ENCODE measurements at places on chromosomes 16 and 17. TPM values are rescaled to one million over a fixed set of nuclear protein-coding genes. Genes with fewer than 3 reads are reported as not detected.

Gene HSF4
- 50.4 TPM for total RNA-seq

Gene CHP2
- total RNA-seq, result not detected

Gene LRRC59
- 176 TPM for total RNA-seq

Gene CHD9NB
- 1.2 TPM for total RNA-seq

Gene MEOX1
- total RNA-seq, result not detected

Gene MSLN
- 0.17 TPM for total RNA-seq

Gene MAF
- total RNA-seq, result 45.2 TPM

Gene FOXJ1
- not detected for total RNA-seq

Gene ALOXE3
- under 0.01 TPM for total RNA-seq

Gene TM4SF5
- total RNA-seq, result not detected

Gene TCF25
- total RNA-seq, result 233 TPM

Gene CD300E
- not detected for total RNA-seq

Gene MYH10
- 110 TPM for total RNA-seq

Gene CDRT15
- total RNA-seq, result not detected

Gene FMNL1
- 19.5 TPM for total RNA-seq

Gene SPEM3
- total RNA-seq, result not detected

Gene DRC7
- total RNA-seq, result not detected

Gene GJC1
- total RNA-seq, result 10.4 TPM

Gene CCDC40
- 2.0 TPM for total RNA-seq

Gene PTGES3L
- not detected for total RNA-seq

Gene KRTAP1-5
- 2.2 TPM for total RNA-seq

Gene CIBAR2
- total RNA-seq, result not detected

Gene ITGAD
- not detected for total RNA-seq

Gene TAOK2
- total RNA-seq, result 59.2 TPM

Gene DNAI2
- total RNA-seq, result not detected

Gene NUPR1
- 20.8 TPM for total RNA-seq

Gene CARD14
- under 0.01 TPM for total RNA-seq

Gene TNFRSF17
- not detected for total RNA-seq

Gene KCNJ18
- not detected for total RNA-seq

Gene CYGB
- total RNA-seq, result 46.0 TPM

Gene STAT5A
- 67.6 TPM for total RNA-seq

Gene RNF135
- 26.1 TPM for total RNA-seq

Gene SOX15
- total RNA-seq, result 0.73 TPM

Gene SPN
- total RNA-seq, result not detected

Gene NPIPA5
- total RNA-seq, result 5.4 TPM

Gene KIF2B
- not detected for total RNA-seq

Gene TRAP1
- 70.3 TPM for total RNA-seq

Gene KCNJ2
- total RNA-seq, result 8.6 TPM

Gene SLFN5
- 142 TPM for total RNA-seq

Gene ZNF287
- 8.3 TPM for total RNA-seq

Gene HOXB6
- total RNA-seq, result 0.83 TPM

Gene HS3ST2
- not detected for total RNA-seq

Gene KANSL1
- 150 TPM for total RNA-seq

Gene KRT24
- not detected for total RNA-seq

All from smooth muscle cell of trachea (primary cell).